ENCODE measurements at places on chromosomes 2 and 18.

DNA sequence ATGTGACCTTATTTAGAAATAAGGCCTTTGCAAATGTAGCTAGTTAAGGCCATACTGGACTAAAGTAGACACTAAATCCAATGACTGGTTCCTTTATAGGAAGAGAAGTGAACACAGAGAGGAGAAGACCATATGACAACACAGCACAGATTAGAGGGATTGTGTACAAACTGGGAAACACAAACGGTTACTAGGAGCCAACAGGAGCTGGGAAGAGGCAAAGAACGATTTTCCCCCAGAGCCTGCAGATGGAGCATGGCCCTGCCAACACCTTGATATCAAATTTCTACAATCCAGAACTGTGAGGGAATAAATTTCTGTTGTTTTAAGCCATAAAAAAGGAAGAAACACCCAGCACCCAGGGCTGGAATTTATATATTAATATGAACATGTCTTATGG is 38.7 kb upstream of the COL5A2 start:
- no peak for DNase-seq

GRCh38 chr18:10460414-10461018 is 6.1 kb downstream of the APCDD1 start:
- DNase-seq = no peak

- no peak for DNase-seq
Observed at GRCh38 chr2:159227467-159227866, 59.0 kb downstream of the WDSUB1 start.

GRCh38 chr18:74633652-74634352 is 36.1 kb downstream of the ZNF407 start:
- DNase-seq = no peak

GRCh38 chr2:70729647-70730046 is 38.4 kb downstream of the ADD2 start:
- DNase-seq = no peak

- DNase-seq = no peak
Observed at GRCh38 chr18:2312440-2312839, 258.9 kb downstream of the METTL4 start.

- no peak for DNase-seq
Observed at GRCh38 chr2:179853108-179853507, 8.3 kb downstream of the ZNF385B start.

GRCh38 chr2:98541489-98541888 is 66.8 kb downstream of the COA5 start:
- DNase-seq = no peak

DNA sequence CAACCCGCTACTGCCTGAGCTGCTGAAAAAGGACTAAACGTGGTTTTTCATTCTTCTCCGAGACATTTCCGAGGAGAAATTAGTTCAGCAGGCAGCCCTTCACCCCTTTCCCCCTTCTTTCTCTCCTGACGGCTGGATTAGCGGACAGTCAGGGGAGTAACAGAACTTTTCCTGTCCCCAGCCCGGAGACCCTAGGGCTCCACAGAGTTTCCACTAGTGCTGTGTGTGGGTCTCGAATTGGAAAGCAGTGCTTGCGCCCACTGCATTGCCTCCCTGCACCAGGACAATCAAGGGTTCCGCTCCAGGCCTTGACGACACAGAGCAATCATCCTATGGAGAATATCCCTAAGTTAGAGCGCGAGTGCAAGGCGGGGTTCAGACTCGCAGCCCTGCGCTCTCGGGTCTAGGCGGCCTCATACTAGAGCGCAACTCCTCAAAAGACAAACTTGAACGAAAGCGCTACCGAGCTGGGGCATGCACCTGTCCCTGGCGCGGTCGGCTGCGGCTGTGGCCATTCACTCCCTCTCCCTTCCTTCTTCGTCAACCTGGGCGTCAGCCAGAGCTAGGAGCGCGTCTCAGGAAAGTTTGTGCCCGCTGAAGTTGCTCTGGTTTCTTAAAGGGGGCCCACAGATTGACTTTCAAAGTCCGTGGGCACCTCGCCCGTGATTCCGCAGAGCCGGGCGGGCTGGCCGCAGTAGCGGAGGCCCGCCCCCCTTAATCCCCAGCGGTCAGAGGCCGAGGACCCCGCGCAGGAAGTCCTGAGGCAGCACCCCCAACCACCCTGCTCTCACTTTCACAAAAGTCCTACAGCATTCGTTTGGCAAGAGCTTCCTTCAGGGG is 801 bp downstream of the OSR1 start:
- DNase-seq = no peak

DNA sequence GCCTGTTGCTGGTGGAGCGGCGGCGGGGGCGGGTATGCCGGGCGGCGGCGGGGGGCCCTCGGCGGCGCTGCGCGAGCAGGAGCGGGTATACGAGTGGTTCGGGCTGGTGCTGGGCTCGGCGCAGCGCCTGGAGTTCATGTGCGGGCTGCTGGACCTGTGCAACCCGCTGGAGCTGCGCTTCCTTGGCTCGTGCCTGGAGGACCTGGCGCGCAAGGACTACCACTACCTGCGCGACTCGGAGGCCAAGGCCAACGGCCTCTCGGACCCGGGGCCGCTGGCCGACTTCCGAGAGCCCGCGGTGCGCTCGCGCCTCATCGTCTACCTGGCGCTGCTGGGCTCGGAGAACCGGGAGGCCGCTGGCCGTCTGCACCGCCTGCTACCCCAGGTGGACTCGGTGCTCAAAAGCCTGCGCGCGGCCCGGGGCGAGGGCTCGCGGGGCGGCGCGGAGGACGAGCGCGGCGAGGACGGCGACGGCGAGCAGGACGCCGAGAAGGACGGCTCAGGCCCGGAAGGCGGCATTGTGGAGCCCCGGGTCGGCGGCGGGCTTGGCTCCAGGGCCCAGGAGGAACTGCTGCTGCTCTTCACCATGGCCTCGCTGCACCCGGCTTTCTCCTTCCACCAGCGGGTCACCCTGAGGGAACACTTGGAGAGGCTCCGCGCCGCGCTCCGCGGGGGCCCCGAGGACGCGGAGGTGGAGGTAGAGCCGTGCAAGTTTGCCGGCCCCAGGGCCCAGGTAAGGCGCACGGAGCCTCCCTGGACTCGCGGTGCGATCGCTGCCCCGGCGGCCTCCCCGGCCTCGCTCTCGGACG is 1.0 kb downstream of the ZCCHC2 start:
- DNase-seq = no peak

DNA sequence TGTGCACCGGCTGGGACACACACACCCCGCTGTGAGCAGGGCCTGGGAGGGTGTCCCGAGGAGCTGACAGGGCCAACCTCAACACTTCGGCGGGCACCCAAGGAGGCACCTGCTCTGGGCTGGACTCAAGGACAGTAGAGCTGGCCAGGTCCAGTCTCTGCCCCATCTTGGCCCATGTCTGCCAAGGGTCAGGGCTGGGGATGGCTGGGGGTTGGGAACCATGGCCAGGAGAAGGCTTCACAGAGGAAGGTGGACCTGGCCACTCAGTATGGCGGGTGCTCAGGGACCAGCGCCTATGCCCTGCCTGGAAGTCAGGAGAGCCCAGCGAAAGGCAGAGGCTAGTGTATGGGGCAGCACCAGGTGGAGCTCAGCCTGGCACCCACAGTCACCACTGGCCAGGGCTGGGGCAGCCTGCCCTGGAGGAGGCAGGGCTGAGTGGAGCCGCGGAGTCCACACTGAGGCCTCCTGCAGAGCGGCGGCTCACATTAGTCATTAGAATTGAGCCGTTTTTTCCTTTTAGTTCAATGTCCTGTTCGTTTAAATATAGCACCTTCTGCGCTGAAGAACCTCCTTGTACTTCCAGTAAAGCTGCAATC is 4.2 kb downstream of the ERFE start:
- no peak for DNase-seq

- DNase-seq = no peak
Observed at GRCh38 chr2:234288974-234289455, 207.9 kb downstream of the ARL4C start.

- DNase-seq = no peak
Observed at GRCh38 chr2:71506222-71507153, 53.1 kb downstream of the DYSF start.

DNA sequence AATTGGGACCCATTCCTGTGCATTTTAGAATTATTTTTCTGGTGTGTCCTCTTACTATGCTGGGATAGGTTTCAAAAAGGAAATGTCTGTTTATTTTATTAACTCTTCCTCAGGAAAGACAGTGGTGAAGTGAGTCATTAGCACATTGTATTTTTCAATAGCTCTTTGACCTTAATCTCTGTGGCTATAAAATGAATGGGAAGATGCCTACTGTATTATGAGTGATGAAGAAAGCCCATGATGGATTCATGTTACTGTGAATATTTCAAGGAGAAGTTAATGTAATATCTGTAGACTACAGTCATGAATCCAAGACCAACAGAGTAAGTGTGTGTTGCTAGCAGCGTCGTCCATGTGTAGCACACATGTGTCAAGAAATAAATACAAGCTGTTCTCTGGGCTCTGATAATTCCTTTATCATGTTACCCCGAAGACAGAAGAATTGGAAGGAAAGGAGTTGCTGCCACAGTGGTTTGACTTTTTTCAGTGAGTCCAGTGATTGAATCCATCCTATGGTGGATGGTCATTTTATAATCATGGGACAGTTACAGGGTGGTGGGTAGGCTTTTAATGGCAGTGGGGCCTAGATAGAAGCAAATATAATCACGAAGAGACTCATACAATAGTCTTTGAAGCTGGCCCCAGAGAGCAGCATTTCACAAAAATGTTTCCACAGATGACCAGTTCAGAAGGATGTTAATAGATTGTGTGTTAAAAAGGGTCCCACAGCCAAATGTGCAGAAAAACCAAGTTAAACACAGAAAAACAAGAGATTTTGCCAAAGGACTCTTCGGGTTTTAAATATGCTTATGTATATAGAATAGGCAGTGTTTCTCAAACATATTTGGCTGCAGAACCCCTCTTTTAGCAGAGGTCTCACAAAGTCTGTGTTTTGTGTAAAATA is 239.7 kb upstream of the RASGRP3 start:
- DNase-seq = no peak

- DNase-seq = no peak
Observed at GRCh38 chr18:805008-805754, 6.9 kb downstream of the YES1 start.

- peak; percentile 23 for DNase-seq
Observed at GRCh38 chr2:71792926-71793761, 339.8 kb downstream of the DYSF start.

- DNase-seq = no peak
Observed at GRCh38 chr18:23532848-23533247, 29.5 kb downstream of the RMC1 start.

DNA sequence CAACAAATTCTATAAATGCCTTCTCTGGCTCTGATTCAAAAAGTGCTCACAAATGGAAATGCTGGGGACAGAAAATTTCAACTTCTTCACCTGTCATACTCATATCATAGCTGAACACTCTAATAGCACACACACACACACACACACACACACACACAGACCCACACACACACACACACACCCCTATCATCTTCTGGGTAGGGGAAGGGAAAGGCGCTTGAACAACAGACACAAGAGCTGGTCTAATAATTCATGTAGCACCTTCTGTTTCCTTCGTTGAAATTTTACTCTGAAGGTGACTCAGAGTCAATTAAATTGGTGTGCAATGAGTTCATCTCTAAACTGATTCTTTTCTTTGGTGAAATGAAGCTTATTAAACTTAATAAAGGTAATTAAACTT is 32.9 kb downstream of the CD28 start:
- DNase-seq = no peak

DNA sequence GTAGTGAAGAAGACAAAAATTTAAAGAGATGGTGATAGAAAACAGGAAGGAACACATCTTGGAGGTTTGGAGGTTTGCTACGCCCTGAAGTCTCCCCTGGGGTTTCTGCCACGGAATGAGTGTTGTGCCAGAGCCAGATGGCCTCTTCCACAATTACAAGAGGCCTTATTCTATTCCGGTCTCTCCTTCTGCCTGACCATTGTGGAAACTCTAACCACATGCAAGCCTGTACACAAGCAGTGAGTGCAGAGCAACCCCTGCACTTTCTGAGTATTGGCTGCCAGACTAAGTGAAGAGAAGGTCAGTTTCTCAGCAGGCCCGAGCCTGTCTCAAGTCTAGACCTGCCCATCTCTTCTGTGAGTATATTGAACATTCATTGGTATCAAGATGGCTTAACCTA is 22.7 kb upstream of the MYO1B start:
- peak; percentile 77 for DNase-seq

DNA sequence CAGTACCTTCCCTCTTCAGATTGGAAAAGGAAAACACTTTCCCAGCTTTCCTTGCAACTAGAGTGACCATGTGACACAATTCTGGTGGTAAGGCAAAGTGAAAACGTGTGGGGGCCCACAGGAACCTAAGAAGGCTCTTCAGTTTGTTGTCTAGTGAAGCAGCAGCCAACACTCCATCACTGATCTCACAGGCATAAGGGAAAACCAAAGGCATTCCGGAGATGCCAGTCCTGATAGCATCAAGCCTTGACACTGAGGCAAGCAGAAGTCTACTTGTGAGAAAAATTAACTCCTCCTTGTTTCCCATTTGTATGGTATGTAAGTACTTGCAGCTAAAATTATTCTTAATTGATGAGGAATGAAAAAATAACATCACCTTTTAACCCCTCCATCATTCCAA is 88.3 kb downstream of the ETAA1 start:
- no peak for DNase-seq

DNA sequence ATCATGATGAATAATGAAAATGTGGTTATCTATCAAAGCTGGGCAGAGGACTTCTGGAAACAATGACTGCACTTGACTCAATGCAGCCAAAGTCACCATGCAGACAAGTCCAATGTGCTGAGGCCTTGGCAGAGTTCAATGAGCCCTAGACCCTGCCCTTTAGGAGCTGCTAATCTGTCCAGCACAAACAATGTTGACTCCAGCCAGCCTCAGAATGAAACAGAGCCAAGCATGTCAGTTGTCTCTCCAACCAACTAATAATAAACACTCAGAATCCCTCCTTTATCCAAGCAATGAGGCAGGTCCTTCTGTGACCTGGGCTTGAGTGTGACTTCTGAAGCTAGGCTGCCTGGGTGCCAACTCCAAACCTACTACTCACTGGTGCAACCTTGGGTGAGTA is 270.6 kb downstream of the BCL11A start:
- DNase-seq = no peak
